NCI-H446 treated with DMSO at 0.1 percent for 48 hours (cell line): ENCODE measurements at places on chromosomes 16 and 17.
A peak's percentile ranks its signal among the peaks of the same experiment; 100 is the strongest.

DNA sequence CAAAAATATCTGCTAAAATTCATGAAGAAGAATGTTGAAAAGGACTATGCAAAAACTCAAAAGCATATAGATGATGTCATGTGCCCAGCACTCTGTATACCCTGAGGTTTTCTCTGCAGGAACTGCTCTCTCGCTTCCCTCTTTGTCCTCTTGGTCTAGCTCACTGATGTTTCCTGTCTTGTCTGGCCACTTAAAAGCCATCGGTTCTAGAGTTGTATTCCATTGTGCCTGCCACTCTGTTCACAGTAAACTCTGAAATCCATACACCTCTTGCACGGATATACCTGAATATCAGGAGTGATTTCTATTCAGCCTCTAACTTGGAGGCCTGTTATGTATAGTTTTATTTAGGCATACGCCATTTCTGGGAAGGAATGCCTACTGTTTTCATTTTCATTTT is 101.0 kb upstream of the CNTNAP4 start:
- no peak for DNase-seq

GRCh38 chr16:73025856-73026210 is 22.1 kb downstream of the ZFHX3 start:
- DNase-seq = no peak

DNA sequence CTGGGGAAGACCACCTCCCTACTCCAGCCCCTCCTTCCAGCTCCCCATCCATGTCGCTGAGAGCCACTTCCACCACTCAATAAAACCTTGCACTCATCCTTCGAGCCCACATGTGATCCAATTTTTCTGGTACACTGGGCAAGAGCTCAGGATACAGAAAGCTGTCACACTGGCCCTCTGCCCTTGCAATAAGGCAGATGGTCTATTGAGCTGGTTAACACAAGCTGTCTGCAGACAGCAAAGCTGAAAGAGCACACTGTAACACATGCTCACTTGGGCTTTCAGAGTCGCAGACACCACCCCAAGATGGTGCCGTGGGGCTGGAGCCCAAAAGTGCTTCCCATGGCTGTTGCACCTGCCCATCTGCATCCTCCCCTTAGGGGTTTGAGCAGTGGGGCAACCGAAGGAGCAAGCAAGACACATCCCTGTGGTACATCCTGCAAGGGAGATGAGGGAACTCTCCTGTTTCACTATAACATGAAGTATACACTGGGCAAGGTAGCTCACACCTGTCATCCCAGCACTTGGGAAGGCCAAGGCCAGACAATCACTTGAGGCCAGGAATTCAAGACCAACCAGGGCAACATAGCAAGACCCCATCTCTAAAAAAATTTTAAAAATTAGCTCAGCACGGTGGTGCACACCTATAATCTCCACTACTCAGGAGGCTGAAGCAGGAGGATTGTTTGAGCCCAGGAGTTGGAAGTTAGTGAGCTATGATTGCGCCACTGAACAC is 52.8 kb upstream of the C17orf78 start:
- DNase-seq = peak; percentile 72

DNA sequence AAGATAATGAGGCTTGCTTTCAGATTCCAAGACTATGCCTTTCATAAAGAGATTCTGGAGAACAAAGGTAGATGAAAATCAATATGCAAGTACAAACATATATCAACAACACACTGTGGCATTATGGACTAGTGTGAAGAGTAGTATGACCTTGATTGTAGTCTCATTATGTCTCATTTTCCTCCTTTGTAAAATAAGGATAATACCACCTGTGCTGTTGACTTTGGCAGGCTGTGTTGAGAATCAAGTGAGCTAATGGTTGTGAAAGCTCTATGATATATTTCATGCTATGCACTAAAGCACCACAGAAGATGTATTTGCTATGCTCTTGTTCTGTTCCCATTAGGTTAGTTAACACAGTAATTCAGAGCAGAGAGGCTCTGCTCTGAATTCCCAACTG is 78.5 kb upstream of the NACA2 start:
- no peak for DNase-seq

DNA sequence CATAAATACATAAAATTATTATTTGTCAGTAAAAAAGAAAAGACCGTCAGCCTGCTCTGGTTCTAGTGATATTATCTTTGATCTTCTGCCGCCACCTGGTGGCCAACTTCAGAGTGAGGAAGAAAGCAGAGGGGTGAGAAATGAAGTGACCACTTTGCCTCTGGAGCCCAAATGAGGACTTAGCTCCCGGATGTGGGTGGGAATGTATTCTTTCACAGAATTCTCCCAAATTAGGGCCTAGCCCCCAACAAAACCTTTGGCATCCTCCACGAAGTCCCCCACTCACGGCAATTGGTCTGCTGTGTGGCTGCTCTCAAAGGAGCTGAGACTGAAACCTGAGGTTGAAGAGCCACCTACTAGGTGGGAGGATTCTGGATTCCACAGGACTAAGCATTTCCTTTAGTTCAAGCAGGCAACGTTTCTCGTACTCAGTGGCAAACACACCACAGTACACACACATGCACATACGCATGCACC is 4.9 kb upstream of the ZNF267 start:
- DNase-seq = peak; percentile 6

DNA sequence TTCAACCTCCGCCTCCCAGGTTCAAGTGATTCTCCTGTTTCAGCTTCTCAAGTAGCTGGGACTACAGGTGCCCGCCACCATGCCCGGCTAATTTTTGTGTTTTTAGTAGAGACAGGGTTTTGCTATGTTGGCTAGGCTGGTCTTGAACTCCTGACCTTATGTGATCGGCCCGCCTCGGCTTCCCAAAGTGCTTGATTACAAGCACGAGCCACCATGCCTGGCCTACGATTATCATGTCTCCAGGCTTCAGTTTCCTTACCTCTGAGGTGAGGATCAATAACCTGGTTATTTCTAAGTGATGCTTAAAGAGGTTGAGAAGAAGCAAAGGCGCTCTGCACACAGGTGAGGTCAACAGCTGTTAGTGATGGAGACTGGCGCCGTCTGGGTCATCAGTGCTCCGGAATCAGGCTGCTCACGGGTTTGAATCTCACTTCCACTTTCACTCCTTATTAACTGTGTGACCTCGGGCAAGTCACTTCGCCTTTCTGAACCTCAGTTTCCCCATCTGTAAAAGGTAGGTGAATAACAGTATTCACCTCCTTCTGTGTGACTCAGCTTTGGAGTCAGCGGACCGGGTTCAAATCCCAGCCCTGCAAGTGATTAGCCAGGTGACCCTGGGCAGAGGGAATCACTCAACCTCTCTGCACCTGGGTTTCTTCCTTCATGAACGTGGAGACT is 745 bp upstream of the ABCC1 start:
- no peak for DNase-seq

DNA sequence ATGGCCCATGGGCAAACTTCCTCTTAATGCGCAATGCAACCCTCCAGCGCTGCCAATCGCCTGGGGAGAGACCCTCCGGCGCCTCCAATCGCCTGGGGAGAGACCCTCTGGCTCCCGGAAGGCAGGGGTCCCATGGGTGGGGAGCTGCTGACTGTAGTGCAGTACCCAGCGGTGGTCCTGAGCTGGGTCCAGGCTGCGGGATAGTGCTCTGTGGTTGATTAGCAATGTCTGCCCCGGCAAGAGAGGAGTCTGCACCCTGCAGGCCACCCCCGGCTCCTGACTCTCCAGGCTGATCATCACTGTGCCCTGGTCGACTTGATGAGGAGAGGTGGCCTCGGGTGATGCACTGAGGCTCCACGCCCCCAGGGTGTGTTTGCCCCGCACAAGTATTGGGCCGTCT is 44.6 kb upstream of the ZNF469 start:
- DNase-seq = no peak

DNA sequence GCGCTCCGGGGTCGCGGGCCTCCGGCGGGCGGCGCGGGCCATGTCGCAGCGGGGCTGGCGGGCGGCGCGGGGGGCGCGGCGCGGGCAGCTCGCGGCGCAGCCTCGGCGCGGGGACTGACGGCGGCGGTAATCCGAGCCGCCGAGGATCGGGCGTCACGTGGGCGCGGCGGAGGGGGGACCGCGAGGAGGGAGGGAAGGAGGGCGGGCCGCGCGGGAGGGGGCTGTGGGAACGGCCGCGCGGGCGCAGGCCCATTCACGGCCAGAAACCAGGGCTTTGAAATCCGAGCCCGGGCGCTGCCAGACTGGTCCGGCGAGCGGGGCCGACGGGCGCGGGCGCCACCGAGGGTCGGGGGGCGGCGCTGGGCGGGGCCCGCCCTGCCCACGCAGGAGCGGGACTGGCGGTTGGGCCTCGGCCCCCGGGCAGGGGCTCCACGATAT is at the start of gene MTSS2:
MTSS2 (minus strand) TSS at position 116 of the 438 bp plus-strand sequence. CDS start 262 bp downstream, outside the sequence.
- peak; percentile 26 for DNase-seq

- DNase-seq = no peak
Observed at GRCh38 chr17:75909812-75910274, 5.2 kb upstream of the MRPL38 start.
